ENCODE measurements at places on chromosomes 7 and 10.

- no peak for DNase-seq
Measured at GRCh38 chr7:133691727-133692610, 435.2 kb upstream of the LRGUK start.

- no peak for DNase-seq
Measured at GRCh38 chr10:116110736-116111135, 162.3 kb downstream of the GFRA1 start.

GRCh38 chr7:153386556-153386955 lies 627.0 kb downstream of the ACTR3B start:
- DNase-seq: no peak

- no peak for DNase-seq
Measured at GRCh38 chr10:27319752-27320431, 79.3 kb upstream of the ACBD5 start.

GRCh38 chr10:14601872-14602725 lies 172.6 kb downstream of the FAM107B start:
- DNase-seq: no peak

- DNase-seq: no peak
Measured at GRCh38 chr10:45380903-45381620, 7.0 kb downstream of the ALOX5 start.

Measured in central memory CD8-positive, alpha-beta T cell (primary cell).